CD4-positive, alpha-beta T cell treated with Interleukin-15 for 1 hour (primary cell): ENCODE measurements at places on chromosomes 7 and 10.

DNA sequence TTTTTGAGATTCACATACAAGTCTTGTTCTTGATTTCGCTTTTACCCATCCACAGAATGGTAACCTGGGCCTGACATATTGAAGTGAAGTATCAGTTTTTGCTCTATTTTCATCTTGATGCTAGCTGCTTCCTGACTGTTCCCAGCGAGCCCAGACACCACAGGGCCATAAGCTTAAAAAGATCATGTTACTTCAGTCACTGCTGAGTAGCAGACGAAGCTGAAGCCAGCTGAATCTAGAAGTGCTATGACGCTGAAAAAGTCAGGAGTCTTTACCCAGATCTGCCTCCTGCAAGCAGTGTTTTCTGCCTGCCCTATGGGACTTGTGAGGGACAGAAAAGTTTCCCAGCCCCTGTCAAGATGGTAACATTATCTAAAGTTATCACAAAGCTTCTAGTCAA is 2.7 kb upstream of the PRXL2A start:
- DNase-seq: no peak

DNA sequence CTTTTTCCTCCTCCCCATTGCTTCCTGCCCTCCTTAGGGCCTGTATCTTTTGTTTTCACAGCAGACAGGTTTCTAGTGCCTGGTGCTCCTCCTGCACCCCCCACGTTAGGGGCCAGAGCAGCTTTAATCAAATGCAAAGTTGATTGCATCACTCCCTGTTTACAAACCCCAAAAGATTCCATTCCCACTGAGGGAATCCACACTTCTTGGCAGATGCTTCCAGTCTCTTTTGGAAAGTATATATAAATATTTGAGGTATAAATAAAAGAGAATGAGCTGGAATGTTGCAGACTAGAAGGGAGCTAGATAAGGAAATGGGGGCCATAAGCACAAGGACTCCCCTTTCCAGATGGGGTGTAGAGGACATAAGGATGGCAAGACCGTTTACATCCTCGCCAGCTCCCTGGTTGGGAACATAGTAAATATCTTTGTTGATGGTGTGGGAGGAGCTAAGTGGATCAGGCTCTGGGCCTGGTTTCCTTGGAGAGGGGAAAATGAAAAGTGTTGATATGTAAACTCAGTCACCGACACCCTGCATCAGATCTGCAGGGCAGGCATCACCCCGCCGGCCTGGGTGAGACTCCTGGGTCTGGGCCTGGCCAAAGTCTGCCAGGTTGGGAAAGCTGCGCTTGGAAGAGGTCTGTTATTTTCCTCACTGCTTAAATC is 6.2 kb downstream of the RARRES2 start:
- no peak for DNase-seq

GRCh38 chr7:140458201-140458600 is 21.1 kb downstream of the MKRN1 start:
- DNase-seq: no peak

- peak; percentile 18 for DNase-seq
These were observed 107.5 kb downstream of the REEP3 start for GRCh38 chr10:63628526-63629362.

- DNase-seq: no peak
These were observed 3.7 kb upstream of the CYP3A43 start for GRCh38 chr7:99824091-99824490.

- DNase-seq: no peak
These were observed 15.9 kb downstream of the FAM53B start for GRCh38 chr10:124728071-124728829.

DNA sequence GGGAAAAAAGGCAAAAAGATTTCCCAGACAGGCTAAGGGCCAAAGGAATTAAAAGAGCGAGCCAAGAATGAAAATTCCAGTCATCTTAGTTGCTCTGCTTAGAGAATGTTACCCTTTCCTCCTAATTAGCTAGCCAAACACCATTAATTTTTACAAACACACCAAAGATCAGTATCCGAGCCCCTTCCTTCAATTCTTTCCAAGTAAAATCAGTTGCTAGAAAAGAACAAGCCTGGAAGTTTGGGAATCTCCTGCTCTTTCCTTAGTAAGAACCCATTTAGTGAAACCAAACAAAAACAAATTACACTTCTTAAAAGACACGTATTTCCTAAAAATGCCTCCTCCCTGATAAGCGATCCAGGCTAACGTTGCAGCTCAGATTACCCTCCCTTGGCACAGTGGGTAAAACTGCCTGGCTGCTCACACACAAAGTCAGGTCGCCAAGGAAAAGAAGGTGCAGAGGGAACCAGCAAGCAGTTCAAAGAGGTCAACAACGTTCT is 57.1 kb upstream of the ABLIM1 start:
- DNase-seq: no peak

GRCh38 chr7:104135760-104136558 is 71.9 kb downstream of the ORC5 start:
- DNase-seq: no peak

GRCh38 chr10:19947215-19947614 is 131.0 kb downstream of the PLXDC2 start:
- DNase-seq: no peak
